ENCODE measurements at places on chromosomes 6 and 20. TPM values are rescaled to one million over a fixed set of nuclear protein-coding genes. Genes with fewer than 3 reads are reported as not detected.

GRCh38 chr6:126444659-126445273 lies 104.9 kb downstream of the CENPW start:
- no peaks in the 10 kb centered on the region for H3K36me3 ChIP-seq
- DNase-seq: no peak
- H3K27me3 ChIP-seq: no peaks in the 10 kb centered on the region
- no peak overlapping the region for H3K4me3 ChIP-seq
- H3K27ac ChIP-seq: no peak overlapping the region
- H3K4me1 ChIP-seq: no peaks in the 10 kb centered on the region

DNA sequence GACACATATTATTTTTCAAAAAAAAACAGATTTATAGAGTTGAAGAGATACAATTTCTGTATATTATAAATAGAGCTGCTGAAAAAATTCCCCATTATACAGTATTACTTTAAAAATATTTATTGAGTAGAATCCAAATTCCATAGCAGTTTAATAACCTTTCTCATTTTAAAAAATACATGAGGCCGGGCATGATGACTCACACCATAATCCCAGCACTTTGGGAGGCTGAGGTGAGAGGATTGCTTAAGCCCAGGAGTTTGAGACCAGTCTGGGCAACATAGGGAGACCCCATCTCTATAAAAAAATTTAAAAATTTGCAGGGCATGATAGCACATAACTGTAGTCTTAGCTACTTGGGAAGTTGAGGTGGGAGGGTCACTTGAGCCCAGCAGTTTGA lies 13.0 kb downstream of the ATRN start:
- no peak overlapping the region for H3K4me3 ChIP-seq
- peaks cover 16% of the 10 kb centered on the region for H3K36me3 ChIP-seq
- H3K4me1 ChIP-seq: no peaks in the 10 kb centered on the region
- no peak overlapping the region for H3K27ac ChIP-seq
- H3K27me3 ChIP-seq: no peaks in the 10 kb centered on the region

- no peak for DNase-seq
- no peaks in the 10 kb centered on the region for H3K36me3 ChIP-seq
- no peaks in the 10 kb centered on the region for H3K4me1 ChIP-seq
- no peak overlapping the region for H3K4me3 ChIP-seq
- H3K27me3 ChIP-seq: no peaks in the 10 kb centered on the region
- no peak overlapping the region for H3K27ac ChIP-seq
Measured at GRCh38 chr6:8137529-8137939, 35.2 kb upstream of the EEF1E1 start.

DNA sequence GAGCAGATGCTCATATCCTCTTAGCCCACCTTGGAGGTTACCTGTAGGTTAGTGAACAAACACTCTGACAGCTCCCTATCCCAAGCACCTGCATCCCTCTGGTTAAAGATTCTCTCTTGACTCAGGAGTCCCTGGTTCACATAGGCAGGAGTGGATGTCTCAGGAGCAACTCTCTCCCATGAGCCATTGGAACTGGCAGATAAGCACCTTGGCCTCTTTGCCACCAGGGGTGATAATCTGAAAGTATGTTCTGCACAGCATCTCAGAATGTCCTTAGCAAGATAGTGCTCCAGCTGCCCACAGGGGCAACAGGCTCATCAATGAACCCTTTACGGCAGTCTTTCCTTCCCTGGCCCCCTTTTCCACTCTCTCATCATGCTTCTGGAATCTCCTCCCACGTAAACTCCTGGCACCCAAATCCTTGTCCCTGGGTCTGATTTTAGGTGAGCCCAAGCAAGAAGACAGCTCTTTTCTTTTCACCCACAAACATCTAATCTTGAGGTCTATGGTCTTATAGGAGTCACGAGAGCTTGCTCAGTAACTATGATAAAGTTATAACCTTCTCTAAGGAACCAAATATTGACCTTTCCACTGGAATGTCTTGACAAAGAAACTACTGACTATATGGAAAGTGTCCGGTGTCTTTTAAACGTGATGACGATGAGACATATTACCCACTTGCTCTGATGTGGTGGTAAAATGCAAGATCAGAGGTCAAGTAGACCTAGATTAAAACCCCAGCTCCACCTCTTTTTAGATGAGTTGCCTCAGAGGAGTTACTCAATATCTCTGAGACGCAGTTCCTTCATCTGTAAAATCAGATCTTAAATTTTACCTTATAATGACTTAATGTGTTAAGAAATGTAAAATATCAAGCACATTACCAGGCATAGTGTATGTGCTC lies 39.8 kb upstream of the ISM1 start:
- no peaks in the 10 kb centered on the region for H3K36me3 ChIP-seq
- H3K4me3 ChIP-seq: no peak overlapping the region
- H3K4me1 ChIP-seq: no peaks in the 10 kb centered on the region
- H3K27me3 ChIP-seq: no peaks in the 10 kb centered on the region

DNA sequence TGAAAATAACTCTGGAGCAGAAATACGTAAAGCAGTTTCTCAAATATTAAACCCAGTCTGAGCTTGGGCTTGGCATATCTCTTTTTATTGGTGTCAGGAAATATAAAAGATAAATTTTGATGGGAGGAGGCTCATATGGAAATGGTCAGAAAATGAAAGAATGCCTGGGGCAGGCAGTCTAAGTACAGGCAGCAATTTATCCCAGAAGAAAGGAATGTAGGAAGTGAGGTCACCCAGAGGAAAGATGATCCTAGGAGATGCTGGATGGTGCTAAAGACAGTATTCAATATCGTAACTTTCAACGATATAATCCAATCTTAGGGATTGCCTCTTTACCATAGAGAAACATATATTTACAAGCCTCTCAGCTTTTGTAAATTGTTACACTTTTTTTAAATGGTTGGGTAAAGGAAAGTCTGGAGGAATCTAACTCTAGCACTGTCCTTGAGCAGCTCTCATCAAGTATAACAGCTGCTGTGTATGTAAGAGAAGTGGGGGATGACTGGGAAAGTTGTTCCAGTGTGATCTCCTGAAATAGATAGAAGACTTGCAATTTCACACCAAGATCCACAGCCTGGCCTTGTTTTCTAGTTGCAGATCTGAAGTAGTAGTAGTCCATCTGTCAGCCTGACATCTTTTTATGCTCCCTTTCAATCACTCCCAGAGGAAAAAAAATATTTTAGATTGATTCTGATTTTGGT lies 256.9 kb upstream of the SASH1 start:
- H3K27me3 ChIP-seq: peaks cover 6% of the 10 kb centered on the region
- peaks cover 9% of the 10 kb centered on the region for H3K36me3 ChIP-seq

- H3K27me3 ChIP-seq: peaks cover 5% of the 10 kb centered on the region
- H3K4me3 ChIP-seq: no peak overlapping the region
- H3K36me3 ChIP-seq: peaks cover 26% of the 10 kb centered on the region
- DNase-seq: no peak
Measured at GRCh38 chr6:88665131-88665530, 298.3 kb downstream of the RNGTT start.

- H3K36me3 ChIP-seq: peaks cover 4% of the 10 kb centered on the region
- H3K4me1 ChIP-seq: no peaks in the 10 kb centered on the region
- DNase-seq: no peak
Measured at GRCh38 chr20:55052459-55052858, 577.1 kb downstream of the DOK5 start.

- peaks cover 6% of the 10 kb centered on the region for H3K27me3 ChIP-seq
- H3K27ac ChIP-seq: peak overlapping the region; percentile 52
- H3K4me3 ChIP-seq: no peak overlapping the region
- peaks cover 27% of the 10 kb centered on the region for H3K4me1 ChIP-seq
Measured at GRCh38 chr6:38143191-38144150, 323.9 kb downstream of the ZFAND3 start.

DNA sequence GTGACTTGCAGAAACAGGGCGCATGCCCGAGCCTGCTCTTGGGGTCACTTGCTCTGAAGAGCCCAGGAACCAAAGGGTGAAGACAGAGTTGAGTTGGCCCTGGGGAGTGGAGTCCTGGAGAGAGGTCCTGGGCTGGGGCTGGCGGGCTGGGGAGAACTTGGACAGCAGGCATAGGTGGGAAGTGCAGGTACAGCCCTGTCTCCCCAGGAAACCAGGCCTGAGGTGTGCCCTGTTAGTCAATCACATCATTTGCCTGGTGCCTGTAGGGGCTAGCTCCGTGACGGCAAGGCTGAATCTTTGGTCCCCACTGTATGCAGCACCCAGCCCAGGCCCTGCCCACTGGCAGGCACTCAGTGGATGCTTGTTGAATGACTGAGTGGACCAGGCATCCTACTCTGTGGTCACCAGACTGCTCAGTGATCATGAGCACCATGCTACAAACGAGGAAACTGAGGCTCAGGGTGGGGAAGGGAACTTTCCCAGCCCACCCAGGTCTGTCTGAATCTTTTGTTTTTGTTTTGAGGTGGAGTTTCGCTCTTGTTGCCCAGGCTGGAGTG lies 15.6 kb upstream of the NOL4L start:
- H3K36me3 ChIP-seq: peaks cover 5% of the 10 kb centered on the region
- no peak overlapping the region for H3K4me3 ChIP-seq
- H3K27me3 ChIP-seq: peaks cover 9% of the 10 kb centered on the region
- H3K4me1 ChIP-seq: peaks cover 14% of the 10 kb centered on the region
- H3K27ac ChIP-seq: no peak overlapping the region

DNA sequence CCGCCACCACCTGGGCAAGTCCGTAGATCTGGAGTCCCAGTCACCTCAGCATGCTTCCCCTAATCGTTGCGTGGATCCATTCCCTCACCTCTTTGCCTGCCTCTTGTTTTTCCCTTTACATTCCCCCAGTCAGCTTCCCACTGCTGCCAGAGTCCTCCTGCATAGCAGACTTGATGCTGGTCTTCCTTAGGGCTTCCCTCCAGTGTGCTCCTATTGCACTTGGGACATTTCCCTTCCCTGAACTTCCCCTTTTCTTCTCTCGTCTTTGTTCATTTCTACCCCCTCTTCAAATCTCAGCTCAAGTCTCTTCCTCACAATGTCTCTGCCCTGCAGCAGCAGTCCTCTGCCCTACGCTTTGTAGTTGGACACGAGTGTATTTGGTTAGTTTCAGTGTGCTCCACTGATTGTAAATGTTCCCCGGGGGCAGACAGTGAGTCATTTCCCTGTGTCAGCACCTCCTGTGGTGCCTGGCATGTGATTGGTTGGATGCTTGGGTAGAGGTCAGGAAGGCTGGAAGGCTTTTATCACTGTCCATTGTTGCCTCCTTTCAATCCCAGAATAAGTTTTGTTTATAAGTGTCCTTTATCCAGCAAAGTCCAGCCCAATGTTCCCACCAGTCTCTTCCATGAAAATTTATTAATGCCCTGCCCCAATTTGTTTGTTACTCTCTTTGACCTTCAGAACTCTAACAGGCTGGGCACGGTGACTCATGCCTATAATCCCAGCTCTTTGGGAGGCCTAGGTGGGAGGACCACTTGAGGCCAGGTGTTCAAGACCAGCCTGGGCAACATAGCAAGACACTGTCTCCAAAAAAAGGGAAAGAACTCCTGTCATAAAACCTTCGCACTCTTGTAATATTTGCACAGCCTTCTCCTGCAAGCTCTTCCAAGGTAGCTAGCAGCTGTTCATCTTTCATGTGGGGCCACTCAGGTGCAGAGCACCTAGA lies 38.3 kb downstream of the FAM120B start:
- H3K4me3 ChIP-seq: no peak overlapping the region
- peaks cover 20% of the 10 kb centered on the region for H3K36me3 ChIP-seq
- peaks cover 13% of the 10 kb centered on the region for H3K27me3 ChIP-seq
- peaks cover 23% of the 10 kb centered on the region for H3K4me1 ChIP-seq
- no peak for DNase-seq
- peak overlapping the region; percentile 66 for H3K27ac ChIP-seq

- H3K27me3 ChIP-seq: no peaks in the 10 kb centered on the region
- no peak for DNase-seq
- peak overlapping the region; percentile 96 for H3K27ac ChIP-seq
Measured at GRCh38 chr6:37143585-37143984, 26.4 kb upstream of the PIM1 start.

GRCh38 chr6:15841937-15842726 lies 179.3 kb upstream of the DTNBP1 start:
- no peaks in the 10 kb centered on the region for H3K27me3 ChIP-seq
- peak overlapping the region; percentile 53 for H3K27ac ChIP-seq
- H3K4me1 ChIP-seq: peaks cover 7% of the 10 kb centered on the region
- H3K4me3 ChIP-seq: no peak overlapping the region
- no peak for DNase-seq

The RIPPLY2 gene
- 4.9 TPM for total RNA-seq

The RPP40 gene
- total RNA-seq: 6.9 TPM

The SRC gene
- total RNA-seq: 39.2 TPM

The CD83 gene
- 0.34 TPM for total RNA-seq

The SPDEF gene
- not detected for total RNA-seq

The ARG1 gene
- total RNA-seq: not detected

The HLA-DOB gene
- not detected for total RNA-seq

The VWA7 gene
- 3.2 TPM for total RNA-seq

The FAM217A gene
- total RNA-seq: not detected

The MEI4 gene
- 0.86 TPM for total RNA-seq

The JARID2 gene
- 83.8 TPM for total RNA-seq

The MEP1A gene
- not detected for total RNA-seq

The SASH1 gene
- total RNA-seq: 5.0 TPM

The TMEM244 gene
- total RNA-seq: not detected

Measured in glutamatergic neuron (in vitro differentiated cells).